ENCODE measurements at places on chromosomes 11 and 22. TPM values are rescaled to one million over a fixed set of nuclear protein-coding genes. Genes with fewer than 3 reads are reported as not detected.

Gene SEZ6L
- total RNA-seq, result not detected

Gene PYGM
- 4.8 TPM for total RNA-seq

Gene OR8G1
- total RNA-seq, result not detected

Gene CABP7
- total RNA-seq, result not detected

Gene DRAP1
- 75.8 TPM for total RNA-seq

GRCh38 chr11:92128026-92128425, 96.6 kb upstream of the FAT3 start:
- no peak for DNase-seq

- DNase-seq, result no peak
These were observed 42.3 kb downstream of the C11orf91 start for GRCh38 chr11:33658195-33658900.

DNA sequence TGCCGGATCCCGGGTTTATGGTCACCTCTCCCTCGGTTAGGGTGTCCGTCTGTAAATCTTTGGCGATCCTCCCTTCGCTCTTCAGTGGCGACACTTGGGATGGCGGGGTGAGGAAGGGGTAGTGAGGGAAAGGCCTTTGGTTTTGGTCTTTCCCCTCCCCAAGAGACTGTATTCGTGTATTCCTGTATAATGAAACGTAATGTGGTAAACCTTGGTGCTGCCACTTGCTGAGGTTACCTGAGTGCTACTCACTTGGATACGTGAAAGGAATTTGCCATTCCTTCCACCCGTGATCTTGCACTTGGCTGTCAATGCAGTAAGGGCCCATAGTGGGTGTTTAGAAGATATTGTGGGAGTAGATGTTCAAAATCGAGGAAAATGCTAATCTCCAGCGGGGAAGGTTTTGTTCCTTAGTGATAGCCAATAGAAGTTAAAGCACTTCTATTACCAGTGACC, 578 bp upstream of the NUP160 start:
- DNase-seq, result no peak

DNA sequence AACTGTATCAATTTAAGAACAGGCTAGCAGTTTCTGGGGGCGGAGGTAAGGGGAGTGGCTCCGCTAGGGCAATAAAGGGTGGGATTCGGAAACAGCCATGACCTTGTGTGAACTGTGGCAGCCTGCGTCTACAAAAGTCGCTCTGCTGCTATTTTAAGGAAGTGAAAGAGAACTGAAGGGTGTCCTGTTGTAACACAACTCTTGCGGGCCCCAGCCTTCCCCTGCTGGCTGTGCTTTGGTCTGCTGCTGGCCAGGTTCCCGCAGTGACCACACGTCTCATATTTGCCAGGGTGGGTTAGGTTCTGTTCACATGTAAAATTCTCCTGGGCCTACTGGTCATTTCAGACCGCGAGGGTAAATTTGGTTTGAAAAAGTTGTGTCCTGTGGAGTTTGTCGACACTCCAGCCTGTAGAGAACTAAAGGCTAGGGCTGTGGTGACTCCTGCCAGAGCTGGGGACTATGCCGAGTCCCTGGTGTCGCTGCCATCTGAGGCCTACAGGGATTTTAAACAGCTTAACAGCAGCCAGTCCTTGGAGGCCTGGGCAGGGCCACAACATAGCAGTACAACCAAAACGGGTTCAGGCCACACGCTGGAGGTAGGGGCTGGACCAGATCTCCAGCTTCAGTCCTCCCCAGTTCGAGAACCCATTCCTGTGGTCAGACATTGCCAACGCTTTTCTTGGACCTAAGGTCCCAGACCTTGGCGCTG, 1.1 kb upstream of the PPFIBP2 start:
- DNase-seq, result peak; percentile 63

GRCh38 chr11:94741022-94741679, 27.0 kb upstream of the AMOTL1 start:
- DNase-seq, result no peak

GRCh38 chr11:19805376-19805775, 92.7 kb downstream of the NAV2 start:
- DNase-seq, result no peak

DNA sequence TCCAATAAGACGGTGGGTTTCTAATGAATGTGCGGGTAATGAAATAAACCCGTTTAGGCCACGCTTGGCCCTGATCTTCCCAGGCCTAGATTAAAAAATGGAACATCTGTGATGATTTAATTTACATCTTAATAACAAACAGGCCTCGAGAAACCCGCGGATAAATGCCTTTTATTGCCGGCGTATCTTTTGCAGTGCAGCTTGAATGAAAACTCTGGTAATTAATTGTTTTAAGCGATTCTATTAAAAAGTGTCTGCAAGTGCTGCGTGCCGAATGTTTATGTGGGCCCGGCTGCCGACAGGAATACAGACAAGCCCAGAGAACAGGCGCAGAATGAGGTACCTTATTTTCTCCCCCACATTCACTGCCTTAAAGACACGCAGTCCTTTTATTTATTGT, 420.7 kb downstream of the MN1 start:
- no peak for DNase-seq

All from activated B cell treated with CpG ODN at 0.5 μM for 24 hours (primary cell).